ENCODE measurements at places on chromosomes 5 and 9. TPM values are rescaled to one million over a fixed set of nuclear protein-coding genes. Genes with fewer than 3 reads are reported as not detected.

CDH9 gene
- 0.11 TPM for polyA plus RNA-seq

OTULINL gene
- polyA plus RNA-seq: 10.0 TPM

SLC22A4 gene
- 3.8 TPM for polyA plus RNA-seq

TLX3 gene
- not detected for polyA plus RNA-seq

GRCh38 chr9:37515620-37516258, 30.0 kb downstream of the POLR1E start:
- no peaks in the 10 kb centered on the region for H3K27me3 ChIP-seq
- no peak overlapping the region for H3K4me3 ChIP-seq
- H3K36me3 ChIP-seq: peaks cover 24% of the 10 kb centered on the region
- H3K27ac ChIP-seq: no peak overlapping the region
- no peak for DNase-seq

DNA sequence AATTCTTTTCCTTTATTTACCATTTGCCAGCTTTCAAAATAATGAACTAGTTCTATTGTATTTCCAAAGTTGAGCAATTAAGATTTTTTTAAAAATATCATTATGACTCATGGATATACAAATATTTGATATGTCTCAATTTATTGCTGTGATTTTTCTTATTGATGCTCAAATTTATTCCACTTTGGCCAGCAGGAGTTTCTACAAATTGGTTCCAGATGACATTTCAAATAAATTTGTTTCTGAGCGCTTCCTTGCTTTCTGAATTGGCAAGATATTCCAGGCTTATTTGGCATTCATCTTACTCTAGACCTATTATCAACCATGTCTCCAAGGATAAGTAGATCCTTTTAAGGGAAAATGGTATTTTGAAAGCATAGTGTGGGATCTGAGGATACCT, 58.5 kb upstream of the TJP2 start:
- H3K4me3 ChIP-seq: no peak overlapping the region
- H3K27me3 ChIP-seq: peaks cover 1% of the 10 kb centered on the region
- no peak for DNase-seq
- no peaks in the 10 kb centered on the region for H3K36me3 ChIP-seq

DNA sequence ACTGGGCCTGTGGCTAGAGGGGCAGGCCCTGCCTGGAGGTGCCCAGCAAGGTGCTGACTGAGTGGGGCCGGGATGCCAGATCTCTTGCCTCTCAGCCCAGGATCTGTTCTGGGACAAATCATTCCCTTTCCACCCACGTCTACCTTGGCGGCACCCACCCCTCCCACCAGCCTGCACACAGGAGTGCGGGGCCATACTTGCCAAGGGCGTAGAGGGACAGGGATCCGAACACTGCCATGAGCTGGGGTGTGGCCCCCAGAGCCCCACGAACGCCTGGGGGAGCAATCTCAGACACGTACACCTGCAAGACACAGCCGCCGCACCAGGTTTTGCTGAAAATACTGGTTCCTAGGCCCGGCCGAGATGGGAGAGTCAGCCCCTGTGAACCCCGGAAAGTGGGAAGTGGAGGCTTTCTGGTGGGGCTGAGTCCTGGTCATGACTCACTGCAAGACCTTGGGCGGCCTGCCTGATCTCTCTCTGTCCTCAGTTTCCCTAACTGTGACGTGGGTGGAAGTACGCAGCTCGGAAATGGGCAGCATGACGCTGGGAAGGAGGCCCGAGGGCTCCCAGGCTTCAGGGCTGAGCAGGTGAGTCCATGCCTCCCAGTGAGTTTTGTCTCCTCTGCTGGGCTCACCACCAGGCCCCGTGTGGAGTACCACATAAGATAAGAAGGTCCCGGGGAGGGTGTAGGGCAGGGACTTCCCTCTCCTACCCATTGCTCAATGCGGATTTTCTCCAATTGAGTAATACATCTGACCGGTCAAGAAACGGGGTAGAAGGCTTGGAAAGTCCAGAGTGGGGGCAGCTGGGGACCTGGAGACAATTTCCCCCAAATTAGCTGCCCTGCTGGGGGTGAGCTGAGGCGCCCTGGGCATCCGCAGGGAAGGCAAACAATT, 2.6 kb downstream of the SLC2A6 start:
- peaks cover 22% of the 10 kb centered on the region for H3K27me3 ChIP-seq
- peaks cover 9% of the 10 kb centered on the region for H3K4me1 ChIP-seq
- no peak overlapping the region for H3K4me3 ChIP-seq
- peaks cover 49% of the 10 kb centered on the region for H3K36me3 ChIP-seq

- H3K27me3 ChIP-seq: no peaks in the 10 kb centered on the region
- no peak overlapping the region for H3K4me3 ChIP-seq
- H3K27ac ChIP-seq: peak overlapping the region; percentile 66
- peak; percentile 93 for DNase-seq
- no peaks in the 10 kb centered on the region for H3K36me3 ChIP-seq
Measured at GRCh38 chr5:160269017-160269416, 39.7 kb downstream of the FABP6 start.

GRCh38 chr5:107112216-107112615, 558.5 kb downstream of the EFNA5 start:
- H3K36me3 ChIP-seq: no peaks in the 10 kb centered on the region
- no peak overlapping the region for H3K27ac ChIP-seq
- no peak for DNase-seq
- H3K4me3 ChIP-seq: no peak overlapping the region
- H3K4me1 ChIP-seq: no peaks in the 10 kb centered on the region

DNA sequence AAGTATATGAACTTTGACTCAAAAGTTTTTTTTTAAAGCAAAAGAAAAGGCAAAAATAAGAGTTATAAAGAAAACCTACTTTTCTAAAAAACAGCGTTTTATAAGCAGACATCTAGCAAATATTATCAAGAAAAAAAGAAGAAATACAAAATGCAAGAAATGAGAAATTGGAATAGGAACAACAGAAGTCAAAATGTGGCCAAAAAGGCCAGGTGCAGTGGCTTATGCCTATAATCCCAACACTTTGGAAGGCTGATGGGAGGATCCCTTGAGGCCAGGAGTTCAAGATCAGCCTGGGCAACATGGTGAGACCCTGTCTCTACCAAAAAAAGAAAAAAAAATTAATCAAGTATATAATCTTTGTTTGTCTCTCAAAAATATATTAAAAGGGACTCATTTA, 35.9 kb downstream of the APTX start:
- H3K36me3 ChIP-seq: no peaks in the 10 kb centered on the region
- H3K27me3 ChIP-seq: no peaks in the 10 kb centered on the region
- DNase-seq: no peak
- H3K4me3 ChIP-seq: no peak overlapping the region
- no peaks in the 10 kb centered on the region for H3K4me1 ChIP-seq

- peak; percentile 75 for DNase-seq
- H3K27me3 ChIP-seq: peaks cover 21% of the 10 kb centered on the region
- no peaks in the 10 kb centered on the region for H3K36me3 ChIP-seq
- H3K4me3 ChIP-seq: no peak overlapping the region
- H3K4me1 ChIP-seq: peaks cover 3% of the 10 kb centered on the region
- H3K27ac ChIP-seq: peak overlapping the region; percentile 72
Measured at GRCh38 chr5:1555011-1555807, 31.4 kb upstream of the LPCAT1 start.

DNA sequence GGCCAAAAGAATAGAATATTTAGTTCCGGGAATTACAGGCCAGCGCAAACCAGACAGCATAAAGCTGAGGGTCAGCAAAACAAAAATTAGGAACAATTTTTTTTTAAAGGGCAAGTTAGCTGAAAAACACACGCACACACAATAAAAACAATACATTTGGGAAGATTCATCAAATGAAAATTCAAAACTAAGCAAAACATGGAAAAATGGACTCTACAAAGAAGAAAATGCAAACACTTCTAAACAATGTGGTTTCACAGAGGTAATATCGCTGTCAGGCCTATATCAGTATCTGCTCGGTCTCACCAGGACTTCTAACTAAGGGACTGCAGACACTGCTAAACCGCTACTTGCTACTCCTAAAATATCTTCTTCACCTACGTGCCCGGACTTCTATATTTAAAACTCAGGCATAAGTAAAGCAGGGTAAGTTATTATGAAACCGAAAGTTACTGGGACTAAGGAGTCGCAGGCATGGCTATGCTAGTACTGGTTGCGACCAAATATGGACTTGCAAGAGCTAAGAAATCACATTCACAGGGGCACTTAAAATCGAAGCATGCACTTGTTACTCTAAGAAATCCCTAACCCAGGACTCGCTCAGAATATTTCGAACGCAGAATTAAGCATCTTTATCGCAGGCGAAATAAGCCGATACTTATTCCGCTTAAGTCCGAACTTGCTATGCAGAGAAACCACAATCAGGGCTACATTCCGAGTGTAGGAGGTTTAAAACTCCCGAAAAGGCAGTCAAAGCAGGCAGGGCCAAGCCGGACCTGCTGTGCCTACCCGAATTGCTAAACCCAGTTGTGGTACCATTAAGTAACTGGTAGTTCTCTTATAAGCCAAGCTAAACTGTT, 2.3 kb downstream of the ANXA2R start:
- DNase-seq: no peak
- peak overlapping the region; percentile 56 for H3K4me3 ChIP-seq
- peaks cover 53% of the 10 kb centered on the region for H3K27me3 ChIP-seq
- H3K27ac ChIP-seq: peak overlapping the region; percentile 100

DNA sequence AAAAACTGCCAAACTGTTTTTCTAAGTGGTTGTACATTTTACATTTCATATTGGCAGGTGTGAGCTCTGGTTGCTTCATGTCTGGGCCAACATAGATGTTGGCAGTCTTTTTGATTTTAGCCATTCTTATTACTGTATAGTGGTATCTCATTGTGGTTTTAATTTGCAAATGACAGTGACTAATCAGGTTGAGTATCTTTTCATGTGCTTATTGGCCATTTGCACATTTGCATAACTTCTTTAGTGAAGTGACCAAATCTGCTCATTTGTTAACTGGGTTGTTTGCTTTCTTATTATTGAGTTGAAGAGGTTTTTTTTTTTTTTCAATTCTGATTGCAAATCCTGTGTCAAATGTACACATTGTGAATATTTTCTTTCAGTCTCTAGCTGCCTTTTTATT, 36.9 kb upstream of the MSX2 start:
- no peak overlapping the region for H3K27ac ChIP-seq
- H3K36me3 ChIP-seq: no peaks in the 10 kb centered on the region
- no peaks in the 10 kb centered on the region for H3K4me1 ChIP-seq
- H3K27me3 ChIP-seq: peaks cover 50% of the 10 kb centered on the region
- no peak overlapping the region for H3K4me3 ChIP-seq
- no peak for DNase-seq

- no peak overlapping the region for H3K27ac ChIP-seq
- H3K4me1 ChIP-seq: no peaks in the 10 kb centered on the region
- no peaks in the 10 kb centered on the region for H3K27me3 ChIP-seq
- no peak for DNase-seq
- no peaks in the 10 kb centered on the region for H3K36me3 ChIP-seq
Measured at GRCh38 chr9:5389109-5389732, 48.5 kb downstream of the PLGRKT start.

GRCh38 chr9:131824155-131824594, 84.3 kb upstream of the RAPGEF1 start:
- H3K36me3 ChIP-seq: no peaks in the 10 kb centered on the region
- no peak for DNase-seq
- H3K27ac ChIP-seq: no peak overlapping the region
- H3K27me3 ChIP-seq: peaks cover 5% of the 10 kb centered on the region

DNA sequence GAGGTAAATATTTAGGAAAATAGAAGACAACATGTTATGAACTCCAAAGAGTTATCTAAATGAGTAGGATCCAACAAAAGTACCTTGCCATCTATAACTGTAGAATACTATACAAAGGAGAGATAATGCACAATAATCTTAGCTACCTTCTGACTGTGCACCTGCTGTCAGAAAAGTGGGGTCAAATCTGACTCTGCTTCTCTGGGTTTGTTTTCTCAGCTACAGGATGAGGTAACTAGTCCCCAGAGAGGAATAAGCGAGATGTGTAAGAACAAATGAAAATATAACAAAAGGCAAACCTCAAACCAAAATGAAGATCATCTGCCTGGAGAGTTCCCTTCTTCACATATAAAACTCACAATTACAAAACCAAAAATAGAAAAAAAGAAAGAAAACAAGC, 204.8 kb downstream of the DCP2 start:
- no peaks in the 10 kb centered on the region for H3K36me3 ChIP-seq
- no peak overlapping the region for H3K4me3 ChIP-seq
- H3K4me1 ChIP-seq: peaks cover 6% of the 10 kb centered on the region
- H3K27me3 ChIP-seq: no peaks in the 10 kb centered on the region
- DNase-seq: no peak

- H3K36me3 ChIP-seq: no peaks in the 10 kb centered on the region
- no peaks in the 10 kb centered on the region for H3K4me1 ChIP-seq
- H3K27ac ChIP-seq: no peak overlapping the region
- H3K27me3 ChIP-seq: no peaks in the 10 kb centered on the region
- H3K4me3 ChIP-seq: no peak overlapping the region
- no peak for DNase-seq
Measured at GRCh38 chr5:171606414-171607024, 179.1 kb upstream of the SMIM23 start.

- DNase-seq: no peak
- H3K27ac ChIP-seq: no peak overlapping the region
- peaks cover 41% of the 10 kb centered on the region for H3K27me3 ChIP-seq
- no peaks in the 10 kb centered on the region for H3K36me3 ChIP-seq
- no peak overlapping the region for H3K4me3 ChIP-seq
Measured at GRCh38 chr9:117411547-117411946, 3.3 kb downstream of the ASTN2 start.

GRCh38 chr5:59543821-59544442, 349.6 kb downstream of the PDE4D start:
- H3K36me3 ChIP-seq: no peaks in the 10 kb centered on the region
- no peak overlapping the region for H3K4me3 ChIP-seq
- no peaks in the 10 kb centered on the region for H3K27me3 ChIP-seq
- no peak for DNase-seq
- H3K4me1 ChIP-seq: no peaks in the 10 kb centered on the region
- H3K27ac ChIP-seq: no peak overlapping the region

GRCh38 chr5:80187421-80188090, 68.3 kb downstream of the SERINC5 start:
- peaks cover 56% of the 10 kb centered on the region for H3K4me1 ChIP-seq
- DNase-seq: no peak
- H3K4me3 ChIP-seq: no peak overlapping the region
- no peaks in the 10 kb centered on the region for H3K36me3 ChIP-seq
- no peaks in the 10 kb centered on the region for H3K27me3 ChIP-seq

DNA sequence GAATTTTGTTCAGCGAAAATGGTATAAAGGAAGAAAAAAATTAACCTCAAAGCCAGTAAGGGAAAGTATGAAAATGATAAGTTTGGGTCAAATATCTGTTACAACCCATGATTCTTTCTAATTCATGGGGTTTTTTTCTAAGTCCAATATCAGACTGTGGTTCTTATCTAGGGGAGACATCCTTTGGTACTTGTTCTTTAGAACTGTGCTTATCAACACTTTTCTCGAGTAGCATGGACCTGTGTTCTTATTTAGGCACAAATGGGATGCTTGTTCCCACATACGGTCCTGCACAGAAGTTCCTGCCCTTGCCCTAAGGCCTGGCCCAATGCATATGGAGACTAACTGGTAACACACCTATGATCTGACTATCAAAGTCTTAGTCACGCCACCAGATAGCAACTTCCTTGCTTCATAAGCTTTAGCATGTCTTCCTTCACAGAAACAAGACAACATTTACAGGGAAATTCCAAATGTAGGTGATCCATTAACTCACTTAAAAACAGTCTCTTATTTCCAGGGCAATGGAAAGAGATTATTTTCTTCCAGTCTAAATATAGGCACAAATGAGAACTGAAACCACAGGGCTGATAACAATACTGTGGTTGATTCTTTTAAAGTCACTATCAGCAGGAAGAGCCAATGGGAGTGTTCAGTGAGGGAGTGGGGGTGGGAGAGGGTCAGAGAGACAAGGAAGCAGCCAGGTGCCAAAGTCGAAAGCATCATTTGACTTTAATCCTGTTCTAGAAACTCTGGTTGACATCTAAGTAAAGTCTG, 268.8 kb upstream of the ANKRD55 start:
- peaks cover 4% of the 10 kb centered on the region for H3K4me1 ChIP-seq
- no peaks in the 10 kb centered on the region for H3K27me3 ChIP-seq
- no peak for DNase-seq
- no peaks in the 10 kb centered on the region for H3K36me3 ChIP-seq
- no peak overlapping the region for H3K4me3 ChIP-seq

Measured in left lung (tissue), 14 donors.